IPS DF 19.7 (cell line): ENCODE measurements at places on chromosomes 3 and 15.

DNA sequence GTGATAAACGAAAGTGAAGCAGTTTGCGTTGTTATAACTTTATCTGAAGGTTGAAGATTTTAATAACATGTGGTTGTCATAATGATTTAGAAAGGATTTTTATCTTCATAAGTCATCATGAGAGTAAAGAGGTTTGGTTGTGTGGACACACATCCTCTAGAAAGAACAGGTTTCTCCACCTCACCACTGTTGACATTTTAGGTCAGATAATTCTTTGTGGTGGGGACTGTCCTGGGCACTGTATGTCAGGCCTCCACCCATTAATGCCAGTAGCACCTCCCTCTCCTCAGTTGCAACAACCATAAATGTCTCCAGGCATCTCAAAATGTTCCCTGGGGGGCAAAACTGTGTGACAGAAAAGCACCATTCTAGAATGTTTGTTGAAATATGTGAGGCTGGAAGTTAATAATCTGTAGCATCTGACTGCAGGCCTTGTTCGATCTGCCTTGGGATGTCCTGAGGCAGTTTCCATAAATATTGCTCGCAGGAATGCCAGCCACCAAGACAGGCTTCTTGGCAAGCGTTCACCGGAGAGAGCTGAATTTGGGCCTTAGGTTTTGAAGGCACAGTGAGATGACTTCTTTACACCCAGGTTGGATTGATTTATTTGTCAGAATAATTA is 100.1 kb downstream of the ADAMTSL3 start:
- DNase-seq, result no peak

GRCh38 chr15:54304321-54304720 is 326.1 kb downstream of the UNC13C start:
- DNase-seq, result no peak

- no peak for DNase-seq
Measured at GRCh38 chr3:134228479-134228878, 22.2 kb downstream of the RYK start.

GRCh38 chr3:197507081-197507480 is 48.7 kb downstream of the BDH1 start:
- no peak for DNase-seq

DNA sequence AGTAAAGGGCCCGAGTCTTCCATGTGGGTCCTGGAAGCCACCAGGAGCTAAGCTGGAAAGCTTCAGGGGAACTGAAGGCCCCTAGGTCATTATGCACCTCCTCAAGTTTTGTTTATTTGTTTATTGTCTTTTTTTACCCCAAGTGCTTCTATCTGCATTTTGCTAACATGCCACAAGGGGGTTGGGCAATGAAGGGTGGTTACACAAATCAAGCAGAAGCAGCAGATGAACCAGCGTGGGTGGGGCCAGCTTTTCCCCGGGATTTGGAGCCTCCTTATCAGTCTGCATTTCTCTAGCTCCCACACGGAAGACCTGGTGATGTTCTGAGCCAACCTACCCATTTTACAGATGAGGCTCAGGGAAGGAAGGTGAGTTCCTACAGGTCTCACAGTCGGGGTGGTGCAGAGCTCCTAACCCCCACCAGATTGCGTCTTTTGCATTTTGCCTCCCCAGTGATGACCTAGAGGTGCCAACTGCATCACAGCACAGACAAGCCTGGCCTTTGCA is 16.8 kb downstream of the TMC3 start:
- DNase-seq, result no peak

GRCh38 chr3:70400194-70400593 is 87.8 kb upstream of the MDFIC2 start:
- no peak for DNase-seq

- DNase-seq, result no peak
Measured at GRCh38 chr15:52144656-52145178, 32.1 kb upstream of the BCL2L10 start.
